ENCODE measurements at places on chromosomes 3 and 15. TPM values are rescaled to one million over a fixed set of nuclear protein-coding genes. Genes with fewer than 3 reads are reported as not detected.

GRCh38 chr3:186421946-186422345 lies 59.9 kb upstream of the DGKG start:
- no peak overlapping the region for H3K27ac ChIP-seq
- H3K27me3 ChIP-seq: no peaks in the 10 kb centered on the region
- peaks cover 44% of the 10 kb centered on the region for H3K4me1 ChIP-seq
- H3K4me3 ChIP-seq: no peak overlapping the region

DNA sequence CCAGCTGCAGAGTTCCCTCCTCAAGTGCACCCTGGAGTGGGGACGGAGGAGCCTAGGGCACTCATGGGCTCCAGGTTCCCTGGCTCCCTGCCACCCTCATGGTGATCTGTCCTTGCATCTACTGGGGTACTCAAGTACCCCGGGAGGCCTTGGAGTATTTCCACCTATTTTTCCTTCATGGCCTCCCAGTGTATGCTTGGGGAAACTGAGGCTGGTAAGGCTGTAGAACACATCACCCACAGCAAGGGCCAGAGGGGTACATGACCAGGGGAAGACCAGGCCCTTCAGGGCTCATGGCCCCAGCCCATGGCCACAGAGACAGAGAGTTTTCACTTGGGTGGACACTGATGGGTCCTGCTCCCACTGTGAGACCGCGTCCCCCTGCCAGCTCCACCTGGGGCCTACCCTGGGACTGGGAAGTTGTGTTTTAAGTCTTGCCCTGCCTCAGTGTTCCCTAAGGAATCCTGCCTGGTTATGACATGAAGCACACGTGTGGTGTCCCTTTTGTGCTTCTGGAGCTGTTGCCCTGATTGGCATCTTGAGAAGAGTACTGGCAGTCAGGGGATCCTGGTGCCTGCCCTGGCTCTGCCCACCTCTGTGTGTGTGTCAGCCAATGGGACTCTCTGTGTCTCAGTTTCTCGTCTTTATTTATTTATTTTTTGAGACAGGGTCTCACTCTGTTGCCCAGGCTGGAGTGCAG lies 132.8 kb downstream of the TJP1 start:
- H3K27ac ChIP-seq: no peak overlapping the region
- peaks cover 2% of the 10 kb centered on the region for H3K27me3 ChIP-seq
- no peak for DNase-seq
- H3K4me1 ChIP-seq: peaks cover 54% of the 10 kb centered on the region

GRCh38 chr3:99711351-99711750 lies 73.0 kb downstream of the COL8A1 start:
- H3K27me3 ChIP-seq: no peaks in the 10 kb centered on the region
- no peak overlapping the region for H3K27ac ChIP-seq
- peaks cover 15% of the 10 kb centered on the region for H3K4me1 ChIP-seq
- no peak for DNase-seq
- peaks cover 7% of the 10 kb centered on the region for H3K36me3 ChIP-seq
- no peak overlapping the region for H3K4me3 ChIP-seq

ERICH6 gene
- total RNA-seq: not detected

DUOXA2 gene
- total RNA-seq: not detected

ADAMTS17 gene
- not detected for total RNA-seq

PDCD10 gene
- 45.5 TPM for total RNA-seq

HHLA2 gene
- not detected for total RNA-seq

Data from HFFc6 (cell line).